A549 treated with ZK216348 at 1 μM for 4 hours (cell line): ENCODE measurements at places on chromosomes 6 and 20. TPM values are rescaled to one million over a fixed set of nuclear protein-coding genes. Genes with fewer than 3 reads are reported as not detected.

The PRSS35 gene
- total RNA-seq = 0.09 to 0.14 TPM (median 0.12 TPM) in 3 of 5 replicates, not detected in the others

The OPN5 gene
- total RNA-seq = not detected in 5 replicates

The TFAP2C gene
- 14.4 to 16.9 TPM (median 15.0 TPM) in 5 replicates for total RNA-seq

The NKAIN4 gene
- 4.6 to 8.9 TPM (median 5.2 TPM) in 5 replicates for total RNA-seq

The FAM229B gene
- 4.7 to 10.6 TPM (median 8.7 TPM) in 5 replicates for total RNA-seq
